Lower lobe of right lung (tissue), 2 donors: ENCODE measurements at places on chromosomes 7 and 10. TPM values are rescaled to one million over a fixed set of nuclear protein-coding genes. Genes with fewer than 3 reads are reported as not detected.
A peak's percentile ranks its signal among the peaks of the same experiment; 100 is the strongest.

Gene MKRN1
- total RNA-seq, result 112 TPM

Gene CTBP2
- total RNA-seq, result 73.0 TPM

Gene COX19
- total RNA-seq, result 12.9 TPM

Gene CYP26C1
- 0.27 TPM for total RNA-seq

Gene DDC
- total RNA-seq, result 3.0 TPM

Gene GRID2IP
- total RNA-seq, result 0.41 TPM

Gene IL15RA
- 28.5 TPM for total RNA-seq

Gene RHOBTB1
- 13.5 TPM for total RNA-seq

Gene SSBP1
- 65.2 TPM for total RNA-seq

Gene RPP30
- 28.2 TPM for total RNA-seq

Gene HHEX
- total RNA-seq, result 19.5 TPM

Gene NEBL
- total RNA-seq, result 96.4 TPM

DNA sequence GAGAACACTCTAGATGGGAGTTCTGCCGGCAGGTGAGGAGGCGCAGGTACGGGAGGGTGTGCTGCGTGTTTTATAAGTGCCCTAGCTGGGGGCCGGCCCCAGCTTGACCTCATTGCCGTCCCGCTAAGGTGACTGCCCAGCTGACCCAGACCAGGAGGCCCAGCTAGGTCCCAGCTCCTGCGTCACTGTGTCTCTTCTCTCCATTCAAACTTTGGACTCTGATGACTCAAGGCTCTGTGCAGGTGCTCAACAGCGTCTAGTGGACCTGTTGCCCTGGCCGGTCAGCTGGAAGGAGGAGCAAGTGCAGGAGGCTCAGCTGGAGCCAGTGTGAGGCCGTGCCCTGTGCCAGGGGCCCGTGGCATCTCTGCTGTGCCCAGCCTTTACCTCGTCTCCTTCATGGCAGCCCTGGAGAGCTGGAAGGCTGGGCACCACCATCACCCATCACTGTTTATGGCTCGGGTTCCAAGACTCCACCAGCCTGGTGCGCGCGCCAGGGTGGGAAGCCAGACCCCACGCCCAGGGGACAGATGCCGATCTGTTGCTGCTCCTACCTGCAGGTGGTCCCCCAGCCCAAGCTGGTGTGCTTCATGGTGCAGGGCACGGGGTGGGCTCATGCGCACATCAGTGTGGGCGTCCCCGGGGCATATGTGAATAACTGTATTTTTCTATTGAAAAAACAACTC is 14.6 kb downstream of the LHPP start:
- DNase-seq, result no peak

GRCh38 chr7:17685141-17685540 is 255.2 kb downstream of the SNX13 start:
- DNase-seq, result no peak

DNA sequence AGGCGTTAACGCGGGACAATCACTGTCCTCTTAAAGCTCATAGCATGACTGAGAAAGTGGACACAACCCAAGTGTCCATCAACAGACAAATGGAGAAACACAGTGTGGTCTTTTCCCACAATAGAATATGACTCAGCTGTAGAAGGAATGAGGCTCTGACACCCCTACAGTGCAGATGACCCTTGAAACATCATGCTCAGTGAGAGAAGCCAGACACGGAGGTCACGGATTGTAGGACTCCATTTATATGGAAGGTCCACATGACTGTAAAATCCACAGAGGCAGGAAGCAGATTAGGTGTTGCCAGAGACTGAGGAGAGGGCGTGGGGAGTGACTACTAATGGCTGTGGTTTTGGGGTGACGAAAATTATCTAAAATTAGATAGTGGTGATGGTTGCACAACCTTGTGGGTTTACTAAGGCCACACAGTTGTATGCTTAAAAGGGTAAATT is 6.1 kb upstream of the NCAPG2 start:
- DNase-seq, result no peak

- peak; percentile 67 for DNase-seq
Measured at GRCh38 chr10:13882119-13882711, 295.4 kb downstream of the PRPF18 start.

DNA sequence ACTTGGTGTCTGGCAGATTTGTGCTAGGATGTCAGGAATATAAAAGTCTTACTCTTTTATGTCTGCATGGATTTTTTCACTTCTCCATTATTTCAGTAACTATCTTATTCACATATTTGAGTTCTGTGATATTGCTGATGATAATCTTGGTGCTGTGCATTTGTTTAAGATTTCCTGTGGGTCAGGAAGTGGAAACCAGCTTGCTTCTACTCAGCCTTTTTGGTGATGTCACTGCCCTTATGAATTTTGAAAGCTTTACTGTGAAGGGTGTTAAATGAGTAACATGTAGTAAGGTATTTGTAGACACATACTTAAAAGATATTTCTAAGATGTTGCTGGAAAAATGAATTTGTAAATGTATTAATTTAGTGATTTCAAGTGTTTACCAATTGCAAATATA is 69.5 kb upstream of the VOPP1 start:
- no peak for DNase-seq

- DNase-seq, result no peak
Measured at GRCh38 chr10:30052062-30052461, 7.3 kb downstream of the JCAD start.

DNA sequence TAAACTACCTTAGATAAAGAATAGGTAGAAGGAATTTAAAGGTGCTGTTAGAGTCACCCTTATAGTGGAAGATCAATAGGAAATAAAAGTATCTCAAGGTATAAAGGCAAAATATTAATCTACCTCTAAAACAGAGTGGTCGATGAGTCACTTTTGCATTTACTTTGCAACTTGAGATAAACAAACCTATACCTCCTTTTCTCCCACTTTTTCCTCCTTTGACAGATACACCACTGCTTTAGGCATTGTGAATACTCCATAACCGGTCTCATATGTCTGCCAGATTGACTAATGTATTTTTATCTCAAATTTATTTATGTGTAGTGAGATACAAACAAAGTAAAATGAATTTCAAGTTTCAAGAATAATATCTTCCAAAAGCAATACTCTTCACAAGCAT is 193.5 kb downstream of the SKAP2 start:
- DNase-seq, result no peak

DNA sequence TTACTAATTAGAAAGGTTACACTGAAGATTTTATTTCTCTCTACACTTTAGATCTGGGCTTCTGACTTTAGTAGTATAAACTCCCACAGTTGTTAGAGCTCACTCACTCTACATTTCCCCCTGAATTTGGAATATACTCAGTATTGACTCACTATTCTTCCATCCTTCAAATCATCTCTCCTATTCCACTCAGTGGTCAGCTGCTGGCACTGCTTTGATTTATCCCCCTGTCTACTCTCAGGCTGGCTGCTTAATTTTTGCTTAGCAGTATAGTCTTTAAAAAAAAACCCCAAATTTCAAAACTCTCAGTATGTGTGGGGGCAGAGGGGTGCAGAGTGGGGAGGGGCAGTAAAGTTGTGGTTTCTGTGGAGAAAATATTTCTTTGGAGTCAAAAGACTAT is 68.9 kb downstream of the CDK6 start:
- DNase-seq, result no peak

GRCh38 chr10:77513781-77514331 is 123.8 kb downstream of the KCNMA1 start:
- no peak for DNase-seq

GRCh38 chr7:98745722-98746318 is 124.0 kb downstream of the TMEM130 start:
- DNase-seq, result peak; percentile 79

DNA sequence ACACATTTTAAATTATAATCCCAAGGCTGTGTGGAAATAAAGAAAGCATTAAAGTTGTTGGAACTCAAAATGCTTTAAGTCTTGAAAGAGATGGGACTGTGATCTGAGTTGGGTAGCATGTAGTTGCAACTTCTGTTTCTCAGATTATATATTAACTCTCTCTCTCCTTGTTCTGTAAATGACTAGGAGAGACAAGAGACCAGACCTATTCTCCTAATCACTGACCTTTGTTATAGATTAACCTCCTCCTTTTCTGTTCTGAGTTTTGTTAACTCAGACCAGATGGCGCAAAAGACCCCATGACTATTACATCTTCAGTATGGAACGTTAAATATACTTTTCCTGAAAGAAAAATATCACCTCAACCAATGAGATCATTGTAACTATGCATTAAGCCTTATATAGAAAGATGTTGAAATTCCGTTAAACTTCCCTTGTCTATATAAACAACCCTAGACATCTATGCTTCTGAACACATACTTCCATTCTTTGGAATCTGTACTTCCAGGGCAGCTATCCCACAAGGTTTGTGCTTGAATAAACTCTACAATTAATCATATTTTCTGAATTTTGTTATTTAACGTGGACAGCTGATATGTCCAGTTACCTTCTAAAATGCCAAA is 143.5 kb upstream of the TRIM24 start:
- DNase-seq, result no peak

DNA sequence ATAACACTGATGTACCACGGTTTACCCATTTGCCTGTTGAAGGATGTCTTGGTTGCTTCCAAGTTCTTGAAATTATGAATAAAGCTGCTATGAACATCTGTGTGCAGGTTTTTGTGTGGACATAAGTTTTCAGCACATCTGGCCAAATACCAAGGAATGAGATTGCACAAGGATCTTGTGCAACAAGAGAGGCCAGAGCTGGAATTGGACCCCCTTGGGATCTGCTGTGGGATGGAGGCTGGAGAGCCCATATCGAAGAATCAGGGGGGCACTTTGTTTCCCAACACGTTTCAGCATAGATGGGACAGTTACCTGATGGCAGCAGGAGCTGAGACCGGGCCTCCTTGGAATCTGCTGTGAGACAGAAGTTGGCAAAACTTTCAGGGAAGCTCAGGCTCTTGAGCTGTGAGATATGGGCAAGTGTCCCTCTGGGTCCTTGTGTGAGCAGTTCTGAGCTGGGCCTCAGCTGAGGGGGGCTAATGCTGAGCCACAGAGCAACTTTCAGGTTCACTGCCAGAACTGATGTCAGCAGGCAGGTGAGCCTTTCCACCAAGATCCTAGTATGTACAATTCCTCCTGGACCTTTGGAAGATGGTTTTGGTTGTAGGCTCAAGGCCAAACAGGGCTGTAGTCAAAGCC is 115.2 kb upstream of the RAB18 start:
- DNase-seq, result no peak

DNA sequence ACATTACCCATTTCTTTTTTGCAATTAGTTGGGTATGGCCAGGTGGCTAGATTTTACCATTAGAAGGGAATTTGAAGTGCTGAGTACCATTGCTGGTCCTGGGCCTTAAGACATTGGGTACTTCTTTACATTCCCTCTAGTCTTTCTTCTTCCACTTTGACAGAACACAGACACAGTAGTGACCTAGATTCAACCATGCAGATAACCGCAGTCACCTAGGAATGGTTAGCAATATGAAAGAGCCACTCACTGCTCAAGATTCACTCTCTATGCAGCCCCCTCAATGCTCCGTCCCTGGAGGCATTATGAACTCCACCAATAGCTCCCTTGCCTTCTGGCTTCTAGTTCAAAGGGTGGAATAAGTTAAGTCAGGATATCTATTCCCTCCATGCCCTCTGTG is 16.2 kb upstream of the PON1 start:
- no peak for DNase-seq

DNA sequence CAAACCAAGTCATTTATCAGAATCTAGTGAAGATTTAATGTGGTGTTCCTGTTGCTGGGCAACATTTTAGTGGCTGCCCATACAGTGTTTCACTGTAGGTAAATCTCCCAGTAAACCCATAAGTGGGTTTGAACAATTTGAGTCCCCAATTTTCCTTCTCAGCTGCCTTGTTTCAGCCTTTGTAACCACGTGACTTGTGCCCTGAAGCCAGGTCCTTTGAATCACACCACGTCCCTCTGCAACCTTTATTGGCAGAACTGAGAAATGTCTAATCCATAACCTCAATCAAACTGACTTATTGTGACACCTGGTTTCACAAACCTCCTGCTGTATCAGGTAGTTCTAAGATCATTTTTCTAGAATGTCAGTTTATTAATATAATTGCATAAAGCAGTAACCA is 30.1 kb downstream of the SND1 start:
- DNase-seq, result no peak

GRCh38 chr7:28984631-28985030 is 26.5 kb upstream of the TRIL start:
- DNase-seq, result peak; percentile 53

GRCh38 chr10:110399965-110400933 is 95.5 kb upstream of the SMNDC1 start:
- DNase-seq, result no peak

DNA sequence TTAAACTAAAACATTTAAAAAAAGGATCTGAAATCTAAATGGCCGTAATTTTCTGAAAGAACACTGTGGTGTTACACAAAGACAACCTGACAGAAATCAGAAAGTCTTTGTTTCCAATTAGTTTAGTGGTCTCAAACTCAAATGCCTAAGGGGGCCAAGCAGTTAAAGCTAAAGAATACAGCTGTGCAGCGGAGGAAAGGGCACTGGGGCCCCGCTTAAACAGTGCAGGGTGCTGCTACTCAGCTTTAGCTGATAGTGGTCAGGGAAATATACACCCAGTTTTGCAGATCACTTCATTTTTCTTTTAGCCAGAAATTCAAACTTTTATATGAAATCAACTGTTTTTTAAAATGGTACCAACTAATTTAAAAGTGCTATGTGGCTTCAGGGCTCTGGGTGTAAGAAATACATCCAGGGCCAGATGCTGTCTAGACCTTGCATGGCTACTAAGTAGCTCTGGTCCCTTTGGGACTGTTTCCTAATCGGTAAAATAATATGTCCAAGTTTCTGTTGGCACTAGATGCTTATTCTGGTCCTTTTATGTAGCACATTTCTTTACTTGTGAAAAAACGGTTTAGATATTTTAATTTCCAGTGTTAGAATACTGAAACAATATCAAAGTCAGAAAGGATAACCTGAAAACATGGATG is 161.8 kb upstream of the LAMB4 start:
- no peak for DNase-seq

- DNase-seq, result no peak
Measured at GRCh38 chr10:490891-491571, 198.4 kb downstream of the DIP2C start.

GRCh38 chr7:130733931-130734814 is at the start of gene KLF14:
Gene KLF14, minus strand, starts transcription at chr7:130734207. Its CDS starts 174 bp downstream, at chr7:130734033.
- DNase-seq, result no peak

GRCh38 chr10:43778571-43778970 is 129.9 kb upstream of the ZNF32 start:
- no peak for DNase-seq

DNA sequence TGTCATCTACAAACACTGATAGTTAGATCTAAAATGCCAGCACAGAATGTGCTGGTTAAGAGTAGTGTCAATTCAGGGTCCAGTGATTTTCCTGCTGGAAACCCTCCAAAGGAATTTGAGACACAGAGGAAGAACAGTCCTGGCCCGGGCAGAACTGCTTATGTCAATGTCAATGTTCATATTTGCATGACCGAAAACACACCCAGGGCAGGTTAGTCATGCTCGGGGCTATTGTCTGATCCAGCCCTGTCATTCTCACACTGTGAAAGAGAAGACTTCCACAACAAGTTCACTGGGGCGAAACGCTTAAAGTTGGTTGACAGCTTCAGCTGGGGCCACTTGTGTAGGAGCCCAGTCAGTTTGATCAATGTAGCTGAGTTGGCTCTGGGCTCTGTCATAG is 139.3 kb downstream of the C1GALT1 start:
- no peak for DNase-seq

- DNase-seq, result no peak
Measured at GRCh38 chr7:116938678-116939077, 14.6 kb upstream of the ST7 start.
